ENCODE measurements at places on chromosomes 1 and 21.
A peak's percentile ranks its signal among the peaks of the same experiment; 100 is the strongest.

DNA sequence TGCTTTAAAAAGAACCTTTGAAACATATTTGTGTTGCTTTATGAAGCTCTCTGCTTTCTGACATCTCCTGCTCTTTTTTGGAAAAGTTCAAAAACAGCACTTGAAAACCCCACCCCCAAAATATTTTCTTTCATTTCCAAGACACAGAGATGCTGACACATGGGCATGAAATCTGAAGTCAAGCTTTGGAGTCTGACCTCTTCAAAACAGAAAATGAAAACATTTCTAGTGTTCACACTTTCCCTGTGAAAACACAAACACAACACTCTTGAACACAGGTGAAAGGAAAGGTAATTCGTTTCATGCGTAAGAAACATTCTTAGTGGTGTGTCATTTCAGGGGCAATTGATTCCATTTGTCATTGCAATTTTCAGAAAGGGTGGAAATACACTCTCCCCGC lies 10.8 kb downstream of the NGF start:
- no peak for DNase-seq

- no peak for DNase-seq
These were observed 777 bp downstream of the NUDT17 start for GRCh38 chr1:145846201-145846612.

- DNase-seq: no peak
These were observed 433.2 kb downstream of the USP25 start for GRCh38 chr21:16162953-16163352.

GRCh38 chr1:68624233-68624632 lies 127.4 kb upstream of the DEPDC1 start:
- no peak for DNase-seq

DNA sequence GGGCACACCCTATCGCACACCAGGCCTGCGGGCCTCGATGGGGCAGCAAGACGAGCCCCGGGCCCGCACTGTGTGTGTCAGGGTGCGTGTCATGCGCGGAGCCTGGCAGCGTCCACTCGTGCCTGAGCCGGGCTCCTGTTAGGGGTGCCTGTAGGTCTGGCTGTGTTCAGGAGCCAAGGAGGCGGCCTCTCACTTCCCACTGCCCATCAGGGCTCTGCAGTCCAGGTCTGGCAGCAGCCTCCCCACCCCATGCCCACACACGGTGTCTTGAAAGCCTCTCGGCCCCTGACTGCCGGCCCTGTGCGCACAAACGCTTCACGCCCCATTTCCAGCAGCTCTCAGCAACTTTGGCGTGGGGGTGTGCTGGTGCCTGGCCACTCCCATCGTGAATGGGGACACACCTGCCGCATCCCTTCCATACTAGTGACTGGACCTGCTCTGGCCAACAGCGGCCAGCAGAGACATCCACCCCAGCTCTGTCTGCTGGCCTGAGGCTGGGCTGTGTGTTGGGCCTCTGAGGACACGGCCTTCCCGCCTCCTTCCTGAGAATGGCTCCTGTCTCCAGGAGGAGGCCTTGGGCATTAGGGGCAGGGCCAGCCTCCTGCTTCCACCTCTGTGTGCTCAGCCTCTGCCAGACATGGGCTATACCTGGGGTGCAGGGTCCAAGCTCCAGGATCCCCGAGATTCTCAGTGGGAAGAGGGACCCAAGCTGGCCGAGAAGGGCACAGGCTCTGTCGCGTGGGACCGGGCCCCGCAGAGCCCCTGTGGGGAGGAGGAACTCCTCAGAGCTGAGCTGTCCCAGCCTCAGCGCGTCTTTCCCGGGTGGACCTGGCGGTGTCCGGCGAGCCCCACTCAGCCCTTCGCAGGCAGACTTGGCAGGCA lies 41.8 kb upstream of the ACTRT2 start:
- no peak for DNase-seq

DNA sequence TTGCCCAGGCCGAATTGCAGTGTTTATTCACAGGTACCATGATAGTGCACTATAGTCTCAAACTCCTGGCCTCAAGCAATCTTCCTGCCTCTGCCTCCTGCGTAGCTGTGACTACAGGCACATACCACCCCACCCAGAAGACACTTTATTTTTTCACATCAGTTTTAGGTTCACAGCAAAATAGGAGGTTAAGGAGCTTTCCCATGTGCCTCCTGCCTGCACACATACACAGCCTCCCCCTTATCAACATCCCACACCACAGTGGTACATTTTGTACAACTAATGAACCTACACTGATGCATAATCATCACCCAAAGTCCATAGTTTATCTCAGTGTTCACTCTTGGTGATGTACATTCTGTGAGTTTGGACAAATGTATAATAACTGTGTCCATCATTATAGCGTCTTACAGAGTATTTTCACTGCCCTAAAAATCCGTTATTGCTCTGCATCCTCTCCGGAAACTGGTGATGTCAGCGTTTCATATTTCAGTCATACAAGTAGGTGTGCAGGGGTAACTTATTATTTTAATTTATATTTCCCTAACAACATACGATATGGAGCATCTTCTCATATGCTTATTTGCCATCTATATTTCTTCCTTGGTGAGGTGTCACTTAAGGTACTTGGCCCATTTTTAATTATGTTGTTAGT lies 23.2 kb downstream of the OR13G1 start:
- DNase-seq: no peak

DNA sequence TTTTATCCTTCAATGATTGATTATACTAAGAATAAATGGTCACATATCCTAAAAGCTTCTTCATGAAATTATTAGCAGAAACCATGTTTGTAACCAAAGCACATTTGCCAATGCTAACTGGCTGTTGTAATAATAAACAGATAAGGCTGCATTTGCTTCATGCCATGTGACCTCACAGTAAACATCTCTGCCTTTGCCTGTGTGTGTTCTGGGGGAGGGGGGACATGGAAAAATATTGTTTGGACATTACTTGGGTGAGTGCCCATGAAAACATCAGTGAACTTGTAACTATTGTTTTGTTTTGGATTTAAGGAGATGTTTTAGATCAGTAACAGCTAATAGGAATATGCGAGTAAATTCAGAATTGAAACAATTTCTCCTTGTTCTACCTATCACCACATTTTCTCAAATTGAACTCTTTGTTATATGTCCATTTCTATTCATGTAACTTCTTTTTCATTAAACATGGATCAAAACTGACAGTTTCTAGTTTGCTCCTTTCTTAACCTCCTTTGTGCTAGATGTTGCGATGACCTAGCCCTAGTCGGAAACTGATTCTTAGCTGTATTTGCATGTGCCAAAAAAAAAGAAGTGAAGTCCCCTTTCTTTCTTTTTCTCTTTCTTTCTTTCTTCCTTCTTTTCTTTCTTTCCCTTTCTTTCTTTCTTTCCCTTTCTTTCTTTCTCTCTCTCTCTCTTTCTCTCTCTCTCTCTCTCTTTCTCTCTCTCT lies 45.1 kb downstream of the MAP3K7CL start:
- no peak for DNase-seq

- no peak for DNase-seq
These were observed 470.4 kb upstream of the USP24 start for GRCh38 chr1:55685560-55685959.

GRCh38 chr1:78044796-78045562 lies 787 bp upstream of the GIPC2 start:
- DNase-seq: no peak

DNA sequence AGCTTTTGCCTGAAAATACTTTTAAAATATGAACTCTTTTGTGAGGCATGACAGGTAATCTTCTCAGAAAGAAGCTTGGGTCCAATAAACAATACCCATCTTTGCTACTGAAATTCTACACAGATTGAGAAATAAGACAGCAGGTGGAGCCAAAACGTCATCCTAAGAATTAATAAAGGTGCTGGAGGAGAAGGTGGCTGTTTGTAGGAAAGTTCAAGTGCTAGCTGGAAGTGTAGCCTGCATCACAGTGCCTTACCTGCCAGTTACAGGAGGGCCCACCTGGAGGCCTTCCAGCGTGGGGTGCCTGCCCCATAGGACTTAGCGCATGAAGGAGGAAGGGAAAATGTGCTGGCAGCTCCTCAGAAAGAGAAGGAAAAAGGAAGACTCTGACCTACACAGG lies 93.7 kb downstream of the TTC3 start:
- no peak for DNase-seq

GRCh38 chr1:230348386-230349019 lies 77.6 kb downstream of the PGBD5 start:
- no peak for DNase-seq

- DNase-seq: peak; percentile 74
These were observed 21.0 kb downstream of the B3GALT5 start for GRCh38 chr21:39633770-39634181.

DNA sequence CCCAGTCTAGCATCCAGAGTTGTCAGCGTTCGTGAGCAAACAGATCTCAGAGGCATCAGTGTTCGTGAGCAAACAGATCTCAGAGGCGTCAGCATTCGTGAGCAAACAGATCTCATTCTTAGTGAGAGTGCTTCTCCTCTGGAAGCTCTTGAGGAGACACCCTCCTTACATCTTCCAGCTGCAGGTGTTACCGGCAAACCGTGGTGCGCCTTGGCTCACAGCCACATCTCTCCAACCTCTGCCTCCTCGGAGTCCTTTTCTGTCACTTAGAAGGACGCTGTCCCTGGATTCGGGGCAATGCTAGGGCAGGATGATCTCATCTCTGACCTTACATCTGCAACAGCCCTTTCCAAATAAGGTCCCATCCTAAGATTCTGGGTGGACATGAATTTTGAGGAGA lies 14.6 kb upstream of the UMODL1 start:
- no peak for DNase-seq

- no peak for DNase-seq
These were observed 79.0 kb upstream of the NFASC start for GRCh38 chr1:204791453-204792353.

- DNase-seq: no peak
These were observed 118.3 kb upstream of the TMEM51 start for GRCh38 chr1:15035236-15035635.

GRCh38 chr1:151108331-151108730 lies 37.8 kb downstream of the GABPB2 start:
- DNase-seq: no peak

- no peak for DNase-seq
These were observed 72.7 kb downstream of the UBE4B start for GRCh38 chr1:10105484-10105883.

DNA sequence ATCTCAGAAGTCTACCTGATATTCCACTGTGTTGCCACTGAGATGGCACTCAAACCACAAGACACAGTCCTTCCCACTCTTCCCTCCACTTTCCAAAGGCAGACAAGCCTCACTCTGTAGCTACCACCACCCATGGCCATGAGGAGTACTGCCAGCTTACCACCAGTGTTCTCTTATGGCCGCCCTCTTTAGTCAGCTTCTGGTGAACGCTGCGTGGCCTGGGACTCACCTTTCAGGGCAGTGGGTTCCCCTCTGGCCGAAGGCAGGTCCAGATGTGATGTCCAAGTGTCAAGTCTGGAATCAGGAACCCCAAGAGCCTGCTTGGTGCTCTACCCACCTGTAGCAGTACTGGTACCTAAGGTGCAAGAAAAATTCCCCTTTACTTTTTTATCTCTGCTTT lies 580.8 kb downstream of the LRRIQ3 start:
- DNase-seq: no peak

- no peak for DNase-seq
These were observed 2.2 kb upstream of the PAPPA2 start for GRCh38 chr1:176460544-176461336.

DNA sequence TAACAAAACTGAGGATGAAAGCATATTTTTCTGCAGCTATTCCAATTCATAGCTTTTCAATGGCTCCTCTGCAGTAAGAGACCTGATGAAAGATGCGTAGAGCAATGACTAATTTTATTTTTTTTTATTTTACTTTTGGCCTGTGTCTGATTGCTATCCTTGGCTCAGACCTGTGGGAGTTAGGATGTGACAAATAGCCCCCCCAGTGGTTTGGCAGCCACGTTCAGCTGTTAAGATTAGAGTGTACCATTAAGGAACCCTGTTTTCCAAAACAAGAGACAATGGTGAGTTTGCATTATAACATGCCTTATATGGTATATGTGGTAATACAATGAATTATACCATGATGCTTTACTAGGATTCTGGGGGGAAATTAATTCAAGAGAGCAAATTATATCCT lies 264.7 kb downstream of the CACNA1E start:
- no peak for DNase-seq

DNA sequence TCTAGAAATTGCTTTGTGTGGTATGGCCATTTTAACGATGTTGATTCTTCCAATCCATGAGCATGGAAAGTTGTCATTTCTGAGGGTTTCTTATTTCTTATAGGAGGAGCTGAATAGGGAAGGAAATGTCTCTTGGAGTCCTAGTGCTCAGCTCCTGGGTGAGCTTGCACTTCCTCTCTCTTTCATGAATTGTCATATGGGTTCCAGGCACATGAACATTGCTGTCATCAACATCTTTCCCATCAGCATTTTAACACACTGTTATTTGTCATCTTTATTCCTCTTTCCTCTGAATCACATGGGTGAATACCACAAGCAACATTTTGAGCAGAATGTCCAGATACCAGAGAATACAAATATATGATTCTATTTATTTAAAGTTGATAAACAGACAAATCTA lies 23.4 kb downstream of the SLAMF6 start:
- DNase-seq: no peak

GRCh38 chr1:54176621-54177327 lies 23.1 kb downstream of the CYB5RL start:
- DNase-seq: no peak

DNA sequence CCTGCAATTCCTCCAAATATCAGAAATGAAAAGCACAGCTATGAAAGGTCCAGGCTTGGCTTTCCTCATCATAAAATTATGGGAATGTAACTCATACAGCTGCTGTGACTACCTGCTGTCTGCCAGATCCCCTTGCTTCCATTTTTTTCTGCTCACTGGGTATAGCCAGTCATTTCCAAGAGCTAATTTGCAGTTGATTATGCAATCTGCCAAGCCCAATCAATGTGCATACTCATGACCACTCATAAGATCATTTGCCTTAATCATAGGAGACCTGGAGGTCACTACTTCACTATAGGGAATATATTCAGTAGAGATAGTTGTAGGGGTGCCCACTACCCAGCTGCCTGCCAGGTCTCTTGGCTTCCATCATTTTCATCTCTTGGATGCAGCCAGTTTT lies 417.7 kb upstream of the ZRANB2 start:
- no peak for DNase-seq

DNA sequence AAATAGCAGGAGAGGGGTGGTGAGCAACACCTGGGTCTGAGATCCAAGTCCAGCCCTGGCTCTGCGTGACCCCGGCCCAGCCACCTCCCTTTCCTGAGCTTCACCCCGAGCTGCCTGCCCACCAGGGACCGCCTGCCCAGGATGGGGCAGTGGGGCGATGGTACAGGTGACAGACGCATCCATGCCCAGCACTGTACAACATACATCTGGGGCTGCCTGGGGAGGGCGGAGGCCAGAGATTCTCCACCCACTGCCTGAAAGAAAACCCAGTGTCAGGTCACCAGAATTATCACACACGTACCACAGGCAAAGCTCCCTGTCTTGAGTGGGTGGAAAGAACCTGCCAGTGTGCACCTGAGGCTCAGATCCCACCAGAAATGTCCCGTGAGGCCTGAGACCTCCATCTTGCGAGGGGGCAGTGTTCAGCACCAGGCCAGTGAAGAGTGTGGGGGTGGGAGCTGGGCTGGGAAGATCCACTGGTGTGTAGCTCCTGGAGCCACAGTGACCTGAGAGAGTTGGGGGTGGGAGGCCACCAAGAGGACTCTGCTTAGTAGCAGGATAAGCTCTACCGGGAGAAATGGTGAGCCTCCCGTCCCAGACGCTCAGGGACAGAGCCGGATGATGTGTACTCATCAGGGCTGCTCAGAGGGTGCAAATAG lies 81.5 kb downstream of the DMRTB1 start:
- DNase-seq: no peak

All from AG04450 (cell line).